ENCODE measurements at places on chromosomes 11 and 22.
A peak's percentile ranks its signal among the peaks of the same experiment; 100 is the strongest.

DNA sequence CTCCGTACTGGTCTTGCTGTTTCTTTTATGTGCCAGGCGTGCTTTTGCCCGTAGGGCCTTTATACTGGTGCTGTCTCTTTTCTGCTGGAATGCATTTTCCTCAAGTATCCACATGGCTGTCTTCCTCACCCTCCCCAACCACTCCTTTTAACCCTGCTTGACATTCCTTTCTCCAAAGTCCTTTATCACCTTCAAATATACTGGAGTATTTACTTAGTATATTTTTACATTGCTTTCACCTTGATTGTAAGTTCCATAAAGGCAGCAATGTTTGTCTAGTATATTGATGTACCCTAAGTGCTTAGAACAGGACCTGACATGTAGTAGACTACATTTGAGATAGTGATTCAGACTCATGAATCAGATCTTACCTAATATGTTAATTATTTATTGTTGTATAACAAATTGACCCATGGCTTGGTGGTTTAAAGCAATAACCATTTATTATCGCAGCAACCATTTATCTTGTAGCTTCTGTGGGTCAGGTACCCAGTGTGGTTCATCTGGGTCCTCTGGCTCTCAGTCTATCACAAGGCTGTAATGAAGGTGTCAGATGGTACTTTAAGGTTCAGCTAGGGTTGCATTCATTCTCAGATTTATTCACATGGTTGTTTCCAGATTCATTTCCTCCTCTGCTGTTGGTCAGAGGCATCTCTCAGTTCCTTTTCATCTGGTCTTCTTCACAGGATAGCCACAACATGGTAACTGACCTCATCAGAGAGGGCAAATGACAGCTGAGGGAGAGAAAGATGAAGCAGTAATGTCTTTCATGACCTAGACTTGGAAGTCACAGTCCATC, 34.2 kb downstream of the DDX10 start:
- DNase-seq: no peak

DNA sequence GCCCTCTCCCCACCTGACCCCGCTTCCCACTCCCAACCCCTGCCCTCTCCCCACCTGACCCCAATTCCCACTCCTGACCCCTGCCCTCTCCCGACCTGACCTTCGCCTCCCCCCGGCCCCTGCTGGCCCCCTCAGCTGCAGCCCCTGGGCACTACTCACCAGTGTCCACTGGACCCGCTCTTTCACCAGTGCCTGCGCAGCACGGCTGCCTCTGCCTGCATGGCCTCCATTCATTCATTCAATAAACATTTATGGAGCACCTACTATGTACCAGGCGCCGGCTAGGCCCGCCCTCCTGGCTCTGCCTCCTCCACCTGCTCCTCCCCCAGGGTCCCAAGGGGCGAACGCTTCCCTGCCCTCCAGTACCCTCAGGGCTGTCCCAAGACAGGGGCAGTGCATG, 42.6 kb downstream of the ELFN2 start:
- no peak for DNase-seq

- no peak for DNase-seq
Measured at GRCh38 chr11:8235925-8236324, 27.8 kb downstream of the LMO1 start.

GRCh38 chr11:2929531-2929949, 320 bp upstream of the PHLDA2 start:
- no peak for DNase-seq

DNA sequence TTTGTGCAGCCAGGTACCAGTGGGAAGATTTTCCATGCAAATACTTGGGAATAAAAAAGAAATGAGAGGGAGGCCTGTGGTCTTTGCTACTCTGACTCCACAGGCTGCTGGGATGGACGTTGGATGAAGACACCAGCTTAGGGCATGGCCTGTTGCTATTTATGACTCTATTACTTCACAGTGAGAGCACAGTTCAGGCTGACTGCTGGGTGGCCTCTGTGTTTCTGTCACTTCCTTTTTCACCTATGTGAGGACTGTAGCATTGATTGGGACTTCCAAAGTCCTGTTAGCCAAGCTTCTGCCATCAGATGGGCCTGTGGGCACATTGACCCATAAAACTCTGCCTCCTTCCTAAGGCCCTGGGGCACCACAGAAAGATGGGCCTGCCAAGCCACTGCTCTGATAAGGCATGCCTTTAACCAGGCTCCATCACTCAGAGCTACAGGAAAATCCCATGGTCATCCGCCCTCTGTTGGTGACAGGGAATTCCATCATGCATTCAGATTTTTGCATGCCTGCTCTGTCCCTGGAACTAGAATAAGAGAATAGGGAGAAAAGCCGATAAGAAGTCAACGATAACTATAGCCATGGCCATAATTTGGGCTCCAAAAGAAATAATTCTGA, 64.6 kb downstream of the KCNJ1 start:
- no peak for DNase-seq

DNA sequence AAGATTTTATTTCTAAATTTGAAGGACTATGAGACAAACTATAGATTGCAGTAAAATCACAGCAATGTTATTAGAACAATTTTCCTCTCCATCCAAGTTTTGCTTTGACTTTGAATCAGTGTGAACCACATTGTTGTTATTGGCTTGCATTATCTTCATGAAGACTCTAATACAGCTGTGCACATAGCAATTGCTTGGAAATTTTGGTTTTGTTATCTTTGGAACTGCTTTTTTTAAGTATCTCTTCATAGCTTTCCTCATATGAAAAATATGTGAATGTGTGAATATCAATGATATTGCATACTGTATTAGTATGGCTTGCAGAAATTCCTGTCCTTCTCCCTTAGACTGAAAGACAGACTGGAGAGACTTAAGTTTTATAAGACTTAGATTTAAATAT, 666.6 kb downstream of the LUZP2 start:
- DNase-seq: no peak

- DNase-seq: no peak
Measured at GRCh38 chr11:61791737-61792309, 576 bp downstream of the TMEM258 start.

DNA sequence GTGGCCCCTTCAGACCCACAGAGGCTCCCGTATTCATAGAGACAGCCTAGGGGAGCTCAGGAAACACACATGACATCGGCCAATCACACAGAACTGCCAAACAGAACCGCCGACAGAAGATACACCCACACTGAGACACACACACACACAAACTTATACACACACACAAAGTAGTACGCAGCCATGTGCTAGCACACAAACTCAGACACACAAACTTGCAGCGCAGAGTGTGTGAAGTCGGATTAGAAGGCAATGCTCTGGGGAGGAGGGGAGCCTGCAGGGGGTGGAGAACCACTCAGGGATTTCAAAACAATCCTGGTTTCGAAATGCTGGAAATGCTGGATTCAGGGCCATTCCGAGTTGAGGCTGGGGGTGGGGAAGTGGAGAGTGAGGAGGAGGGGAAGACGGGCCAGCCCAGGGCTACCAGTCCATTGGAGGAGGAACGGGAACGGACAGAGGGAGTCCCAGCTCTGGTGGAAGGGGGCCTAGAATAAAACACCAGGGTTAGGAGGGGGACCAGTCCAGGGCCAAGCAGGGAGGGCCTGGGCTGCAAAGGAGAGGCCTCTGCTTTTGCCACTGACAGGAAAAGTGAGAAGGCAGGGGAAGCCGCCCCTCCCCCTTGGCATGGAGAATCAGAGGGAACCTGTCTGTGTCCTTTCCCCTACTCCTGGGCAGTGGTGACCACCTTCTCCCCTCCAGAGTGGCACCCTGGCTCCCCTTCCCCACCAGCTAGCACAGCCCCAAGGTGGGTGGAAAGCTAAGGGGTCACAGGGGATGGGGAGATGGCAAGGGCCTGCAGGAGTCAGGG, 4.4 kb downstream of the BCL9L start:
- DNase-seq: no peak

- no peak for DNase-seq
Measured at GRCh38 chr11:46445920-46446771, 54.6 kb upstream of the CHRM4 start.

GRCh38 chr11:9571763-9572115, 1.7 kb upstream of the WEE1 start:
- DNase-seq: no peak

GRCh38 chr22:25824828-25825423, 82.9 kb downstream of the MYO18B start:
- DNase-seq: no peak

DNA sequence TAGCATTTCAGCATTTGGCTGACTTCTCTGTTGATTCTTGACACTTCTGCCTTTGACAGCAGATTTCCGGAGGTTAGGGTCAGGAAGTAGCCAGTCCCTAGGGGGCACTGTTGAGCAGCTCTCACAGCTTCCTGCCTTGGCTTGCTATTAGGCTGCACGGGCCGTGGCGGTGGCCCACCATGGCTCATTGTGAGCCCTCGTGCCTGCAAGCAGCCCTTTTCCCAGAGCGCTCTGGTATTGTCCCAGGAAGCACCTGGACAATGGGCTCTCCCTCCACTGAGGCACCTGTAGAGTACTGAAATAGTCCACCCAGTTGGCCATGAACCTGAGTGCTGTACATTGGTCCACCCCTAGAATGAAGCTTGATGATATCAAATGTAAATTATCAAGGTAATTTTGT, 100.2 kb upstream of the GAL start:
- DNase-seq: peak; percentile 6

DNA sequence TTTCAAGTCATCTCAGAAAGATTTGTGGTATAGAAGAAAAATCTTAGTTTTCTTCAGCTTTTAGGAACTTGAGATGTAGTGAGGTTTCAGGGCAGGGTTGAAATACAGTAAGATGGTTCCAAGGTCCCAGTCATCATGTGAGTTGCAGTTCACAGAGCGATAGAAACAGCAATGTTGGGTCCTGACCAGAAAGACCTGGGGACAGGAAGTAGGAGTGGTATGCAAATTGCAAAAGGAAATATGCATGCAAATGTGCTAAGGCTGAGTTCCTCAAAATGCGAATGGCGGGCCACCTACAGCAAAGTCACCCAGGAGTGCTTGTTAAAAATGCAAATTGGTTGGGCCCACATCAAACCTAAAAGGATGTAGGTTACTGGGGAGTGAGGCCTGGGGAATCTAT, 1032.7 kb upstream of the TENM4 start:
- DNase-seq: no peak

GRCh38 chr11:57896361-57897145, 127.1 kb upstream of the OR9Q1 start:
- DNase-seq: no peak

GRCh38 chr22:45977003-45977411, at the start of gene WNT7B:
Gene WNT7B (minus strand): TSS chr22:45977162. CDS start chr22:45976754, 408 bp downstream.
- DNase-seq: no peak

DNA sequence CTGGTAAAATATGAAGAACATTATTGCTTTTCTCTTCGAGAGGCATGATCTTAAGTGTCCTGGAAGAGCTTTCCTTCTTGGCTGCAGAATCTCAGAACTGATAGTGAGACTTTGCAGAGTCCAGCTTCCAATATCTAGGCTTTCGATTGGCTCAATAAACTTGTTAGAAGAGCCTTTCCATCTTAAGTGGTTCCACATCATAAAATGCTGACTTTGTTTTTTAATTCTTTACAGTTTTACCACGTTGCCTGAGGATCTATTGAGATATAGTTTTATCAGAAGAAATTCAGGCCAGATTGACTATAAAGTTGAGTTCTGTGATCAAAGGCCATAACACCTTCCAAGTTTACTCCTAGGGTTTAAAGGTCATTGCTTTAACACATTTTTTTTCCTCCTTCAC, 15.6 kb upstream of the DNAJB7 start:
- no peak for DNase-seq

All from stimulated activated CD8-positive, alpha-beta memory T cell treated with anti-CD3 and anti-CD28 coated beads, Interleukin-4, amount 100 ng/mL, for 1 hour (primary cell).